Psoas muscle (tissue), 8 donors: ENCODE measurements at places on chromosomes 5 and 9.

- no peak for DNase-seq
Measured at GRCh38 chr5:111502956-111503355, 9.4 kb downstream of the STARD4 start.

- DNase-seq: no peak
Measured at GRCh38 chr9:76716085-76716672, 48.1 kb upstream of the PCA3 start.

- no peak for DNase-seq
Measured at GRCh38 chr5:8923526-8923925, 622.3 kb downstream of the SEMA5A start.

- no peak for DNase-seq
Measured at GRCh38 chr9:30140407-30140806, 2244.0 kb upstream of the ACO1 start.

DNA sequence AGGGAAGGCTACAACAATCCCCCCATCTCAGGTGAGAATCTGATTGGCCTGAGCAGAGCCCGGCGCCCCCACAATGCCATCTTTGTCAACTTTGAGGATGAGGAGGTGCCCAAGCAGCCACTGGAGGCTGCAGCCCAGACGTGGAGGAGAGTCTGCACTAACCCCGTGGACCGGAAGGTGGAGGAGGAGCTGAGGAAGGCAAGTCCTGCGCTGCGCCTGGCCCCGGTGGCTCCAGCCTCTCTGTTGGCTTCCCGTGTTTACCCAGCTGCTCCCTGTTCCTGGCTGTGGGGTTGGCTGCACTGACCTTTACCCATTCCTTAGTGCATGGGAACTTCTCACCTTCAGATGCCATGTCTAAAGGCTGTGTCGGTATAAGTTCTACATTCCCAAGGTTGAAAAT lies 11.0 kb upstream of the CEL start:
- no peak for DNase-seq

DNA sequence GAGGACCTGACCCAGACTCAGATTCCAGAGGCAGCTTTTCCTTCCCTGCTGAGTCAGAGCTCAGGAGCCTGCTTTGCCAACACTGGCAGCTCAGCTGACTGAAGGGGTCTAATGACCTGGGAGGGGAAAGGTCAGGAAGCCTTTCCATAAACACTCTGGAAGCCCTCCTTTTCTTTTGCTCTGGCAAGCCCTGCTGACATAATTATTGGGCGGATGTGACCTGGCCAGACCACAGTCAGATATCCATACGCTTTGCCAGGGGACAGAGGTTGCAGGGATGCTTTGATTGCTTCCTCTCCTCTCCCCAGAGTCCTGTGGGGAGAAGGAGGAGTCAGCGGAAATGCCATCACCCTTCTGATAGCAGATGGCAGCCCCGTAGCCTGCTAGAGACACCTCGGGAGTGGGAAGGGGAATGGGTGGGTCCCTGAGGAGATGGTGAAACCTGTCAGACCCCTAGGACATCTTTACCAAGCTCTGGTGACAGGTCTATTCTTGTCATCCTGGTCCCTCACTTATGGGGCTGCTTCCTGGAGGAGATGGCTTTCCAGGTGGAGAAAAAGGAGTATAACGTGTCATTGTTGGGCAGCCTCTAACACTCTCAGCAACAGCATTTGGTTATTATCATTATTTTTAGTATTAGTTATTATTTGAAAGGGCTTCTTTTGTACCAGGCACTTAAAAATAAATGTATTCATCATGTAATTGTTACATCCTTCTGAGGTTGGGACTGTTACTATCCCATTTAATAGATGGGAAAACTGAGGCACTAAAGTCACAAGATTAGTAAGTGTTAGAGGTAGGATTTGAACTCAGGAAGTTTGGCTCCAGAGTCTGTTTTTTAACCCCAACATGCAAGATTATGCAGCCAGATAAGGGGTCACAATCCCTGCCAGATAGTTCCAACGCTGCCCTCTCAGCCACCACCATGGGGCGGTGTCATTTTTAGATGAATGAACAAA lies 11.6 kb downstream of the COL27A1 start:
- no peak for DNase-seq

DNA sequence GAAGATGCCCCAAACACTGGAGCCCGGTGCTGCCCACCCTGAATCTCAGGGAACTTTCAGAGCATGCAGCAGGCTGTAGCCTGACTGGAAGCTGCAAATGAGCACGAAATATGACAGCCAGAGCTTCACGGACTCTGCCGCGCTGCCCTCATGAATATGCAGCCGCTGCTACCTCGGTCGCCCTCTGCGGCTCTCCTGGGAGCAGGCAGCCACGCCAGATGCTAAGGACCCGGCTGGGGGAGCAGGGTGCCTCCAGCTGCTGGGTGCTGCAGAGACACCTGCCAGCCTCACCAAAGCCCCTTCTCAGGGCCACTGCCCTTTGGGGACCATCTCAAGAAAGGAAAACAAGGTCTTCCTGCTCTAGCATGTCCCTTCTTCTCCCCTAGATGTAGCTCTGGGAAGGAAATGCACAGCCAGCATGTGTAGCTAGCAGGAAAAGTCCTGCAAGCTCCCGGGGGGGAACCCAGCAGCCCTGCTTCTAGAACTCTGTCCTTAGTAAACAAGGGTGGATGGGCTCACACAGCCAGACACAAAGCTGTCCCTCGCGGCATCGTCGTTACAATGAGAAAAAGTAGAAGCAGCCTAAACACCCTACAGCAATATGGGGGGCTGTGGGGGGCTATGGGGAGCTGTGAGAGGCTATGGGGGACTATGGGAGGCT lies 56.8 kb upstream of the OLFM1 start:
- DNase-seq: no peak

DNA sequence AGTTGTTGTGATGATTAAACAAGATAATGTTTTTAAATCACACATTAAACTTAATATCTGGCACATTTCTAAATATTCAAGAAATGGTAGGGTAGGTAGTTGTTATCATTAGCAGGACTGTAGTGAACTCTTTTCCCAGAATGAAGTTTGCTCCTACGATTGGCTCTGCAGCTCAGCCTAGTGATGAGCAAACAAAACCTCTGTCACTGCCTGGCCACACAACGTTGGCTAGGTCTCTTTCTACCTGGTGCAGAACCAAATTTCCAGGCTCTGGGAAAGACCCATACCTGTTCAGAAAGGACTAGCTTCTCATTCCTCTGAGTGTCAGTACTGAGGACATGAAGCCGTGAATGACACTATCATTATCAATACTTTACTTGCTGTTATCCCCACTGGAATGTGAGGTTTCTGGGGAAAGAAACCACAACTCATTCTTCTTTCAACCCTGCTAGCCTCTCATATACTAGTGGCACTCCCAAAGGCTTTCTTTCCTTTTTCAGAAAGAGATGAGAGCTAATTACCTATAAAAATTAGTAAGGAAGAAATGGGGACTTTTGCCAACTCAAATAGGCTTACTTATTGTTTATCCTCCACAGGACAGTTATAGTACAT lies 219.3 kb upstream of the TRIM32 start:
- DNase-seq: no peak

DNA sequence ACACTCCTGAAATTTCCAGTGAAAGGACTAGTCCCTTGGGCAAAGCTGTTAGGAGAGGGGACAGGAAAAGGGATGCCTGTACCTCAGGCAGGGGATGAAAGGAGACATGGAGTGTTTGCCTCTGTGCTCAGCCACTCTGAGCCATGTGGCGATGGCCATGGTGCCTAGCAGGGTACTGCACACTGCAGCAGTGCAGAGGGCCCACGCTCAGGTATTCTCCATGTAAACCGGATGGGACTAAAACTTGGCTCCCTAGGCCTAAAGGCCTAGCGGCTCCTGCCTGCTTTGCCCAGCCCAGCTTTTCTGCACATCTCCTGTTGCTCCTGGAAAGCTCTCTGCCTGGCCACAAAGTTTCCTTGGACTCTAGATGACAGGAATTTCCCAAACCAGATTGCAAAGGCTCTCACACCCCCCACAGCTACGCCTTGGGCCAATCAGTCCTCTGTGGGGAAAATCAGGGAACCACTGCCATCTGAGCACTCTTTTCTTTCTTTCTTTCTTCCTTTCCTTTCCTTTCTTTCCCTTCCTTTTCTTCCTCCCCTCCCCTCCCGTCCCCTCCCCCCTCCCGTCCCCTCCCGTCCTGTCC lies 44.3 kb downstream of the HABP4 start:
- DNase-seq: no peak

DNA sequence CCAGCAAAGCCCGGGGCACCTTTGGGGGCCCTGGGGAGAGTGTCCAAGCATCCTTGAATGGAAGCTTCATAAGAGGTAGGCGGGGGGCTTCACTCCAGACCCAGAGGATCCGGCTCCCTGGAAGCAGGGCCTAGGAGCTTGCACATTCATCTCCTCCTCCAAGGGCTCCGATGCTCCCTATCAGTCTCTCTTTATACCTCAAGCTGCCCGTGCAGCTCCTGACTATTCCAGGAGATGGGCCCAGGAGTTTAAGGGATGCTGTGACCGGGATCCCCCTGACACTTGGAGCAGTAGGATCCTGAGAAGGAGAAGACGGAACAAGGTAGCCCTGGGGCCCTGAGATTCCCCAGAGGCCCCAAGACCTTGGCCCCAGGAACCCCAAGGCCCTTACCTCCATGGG lies 25.9 kb downstream of the CSF1R start:
- DNase-seq: no peak
